ENCODE measurements at places on chromosomes 3 and 15. TPM values are rescaled to one million over a fixed set of nuclear protein-coding genes. Genes with fewer than 3 reads are reported as not detected.

Gene FAH
- 40.6 TPM for polyA plus RNA-seq

Gene CISH
- polyA plus RNA-seq: 31.7 TPM

Gene CLDN16
- 56.2 TPM for polyA plus RNA-seq

Gene MYO5A
- polyA plus RNA-seq: 7.4 TPM

Gene GOLGA8G
- polyA plus RNA-seq: not detected

Gene RRP9
- 17.6 TPM for polyA plus RNA-seq

Gene MYLK
- polyA plus RNA-seq: 129 TPM

Gene ACKR2
- polyA plus RNA-seq: 2.0 TPM

Gene CASR
- 27.4 TPM for polyA plus RNA-seq

Data from right renal pelvis (tissue), 4 donors.